Psoas muscle (tissue), 8 donors: ENCODE measurements at places on chromosomes 6 and 20.

DNA sequence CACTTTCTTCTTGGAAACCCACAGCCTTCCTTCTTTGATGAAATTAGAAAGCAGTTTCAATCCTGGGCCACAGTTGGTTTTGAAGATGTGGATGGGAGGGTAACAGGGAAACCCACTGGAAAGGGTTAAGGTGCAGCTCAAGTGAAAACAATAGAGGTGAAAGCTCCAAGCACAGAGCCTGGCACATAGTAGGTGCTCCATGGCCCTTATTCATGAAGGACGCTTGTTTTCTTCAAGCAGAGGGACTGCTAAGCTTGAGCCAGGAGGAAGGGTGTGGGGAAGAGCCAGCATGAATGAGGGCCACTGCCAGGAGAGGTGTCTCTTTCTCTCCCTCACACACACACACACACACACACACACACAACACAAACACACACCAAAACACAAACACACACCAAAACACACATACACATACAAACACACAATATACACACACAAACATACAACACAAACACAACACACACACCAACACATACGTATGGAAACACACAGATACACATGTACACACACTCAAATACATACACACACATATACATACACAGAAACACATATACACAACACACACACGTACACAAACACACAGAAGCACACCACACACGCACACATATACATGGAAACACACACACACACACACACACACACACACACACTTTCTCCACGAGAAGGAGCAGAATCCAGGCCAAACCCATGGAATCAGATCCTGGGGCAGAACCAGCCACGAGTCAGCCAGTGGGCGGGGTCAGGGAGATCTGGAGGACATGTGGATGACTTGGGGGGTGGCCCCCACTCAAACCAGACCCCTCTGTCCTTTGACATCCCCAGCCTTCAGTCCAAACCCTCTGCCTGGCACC is 23.7 kb upstream of the RBPJL start:
- no peak for DNase-seq

- no peak for DNase-seq
These were observed 21.9 kb upstream of the C6orf62 start for GRCh38 chr6:24740861-24741260.

DNA sequence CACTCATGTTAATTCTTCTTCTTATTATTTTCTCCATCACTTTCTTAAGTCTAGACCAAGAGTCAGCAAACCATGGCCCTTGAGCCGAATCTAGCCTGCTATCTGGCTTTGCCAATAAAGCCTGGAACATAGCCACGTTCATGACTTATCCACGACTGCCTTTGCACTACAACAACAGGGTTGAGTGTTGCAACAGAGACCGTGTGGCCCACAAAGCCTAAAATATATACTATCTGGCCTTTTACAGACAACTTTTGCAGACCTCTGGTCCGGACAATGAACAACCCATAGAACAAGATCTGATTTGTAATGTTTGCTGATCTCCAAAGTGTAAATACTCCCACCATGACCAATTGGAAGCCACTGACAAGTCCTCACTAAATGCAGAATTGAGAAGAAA is 140.5 kb upstream of the CDYL start:
- no peak for DNase-seq

- no peak for DNase-seq
These were observed 77.1 kb downstream of the FARS2 start for GRCh38 chr6:5338177-5338960.

- DNase-seq = peak; percentile 75
These were observed 78.0 kb downstream of the PTPN1 start for GRCh38 chr20:50588034-50588736.

DNA sequence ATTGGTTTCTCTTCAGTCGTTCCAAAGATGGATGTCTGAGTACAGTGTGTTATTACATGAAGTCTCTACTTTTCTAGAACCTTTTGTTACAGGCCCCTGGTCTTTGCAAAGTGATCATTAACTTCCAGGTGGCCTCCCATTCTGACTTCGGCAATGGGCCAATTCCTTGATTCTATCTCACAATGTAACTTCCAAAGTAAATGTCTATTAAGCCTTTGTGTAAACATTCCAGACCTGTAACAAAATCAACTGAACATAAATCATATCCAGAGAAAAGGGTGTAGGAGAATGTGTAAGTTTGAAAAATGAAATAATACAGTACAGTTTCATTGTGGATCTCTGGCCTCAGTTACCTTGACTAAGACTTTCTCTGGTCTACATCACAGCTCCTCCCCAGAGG is 187.8 kb upstream of the JAG1 start:
- no peak for DNase-seq
